ENCODE measurements at places on chromosomes 1 and 21.

DNA sequence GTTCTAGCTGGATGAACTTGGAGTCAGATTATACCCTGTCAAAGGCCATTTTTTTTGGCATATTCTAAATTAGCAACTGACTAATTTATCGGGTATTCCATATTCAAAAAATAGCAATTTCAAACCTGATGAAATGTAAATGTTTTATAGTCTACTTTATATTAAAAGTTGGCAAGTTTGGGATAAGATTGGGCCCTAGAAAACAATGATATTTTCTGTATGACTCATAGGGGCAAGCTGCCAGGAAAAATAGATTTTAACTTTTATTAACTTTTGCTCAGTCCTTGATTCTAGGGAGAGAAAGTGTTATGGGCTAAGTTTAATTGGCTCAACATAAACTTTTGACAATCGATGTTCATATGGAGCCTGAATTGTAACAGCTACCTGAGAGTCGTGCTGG lies 576.9 kb upstream of the B3GALT2 start:
- no peak for DNase-seq

GRCh38 chr1:2232255-2232915 lies 4.3 kb downstream of the SKI start:
- no peak for DNase-seq

DNA sequence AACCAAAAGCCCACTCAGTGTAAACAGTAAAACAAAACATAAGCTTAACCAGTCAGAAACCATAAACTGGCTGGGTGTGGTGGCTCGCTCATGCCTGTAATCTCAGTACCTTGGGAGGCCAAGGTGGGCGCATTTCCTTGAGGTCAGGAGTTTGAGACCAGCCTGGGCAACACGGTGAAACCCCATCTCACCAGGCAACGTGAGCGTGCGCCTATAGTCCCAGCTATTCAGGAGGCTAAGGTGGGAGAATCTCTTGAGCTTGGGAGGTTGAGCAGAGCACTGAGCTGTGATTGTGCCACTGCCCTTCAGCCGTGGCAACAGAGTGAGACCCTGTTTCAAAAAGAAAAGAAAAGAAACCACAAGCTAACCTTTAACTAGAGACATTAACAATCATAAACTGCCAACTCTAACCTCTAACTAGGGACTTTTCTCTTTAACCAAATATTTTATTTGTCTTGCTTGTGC lies 13.1 kb upstream of the PRRC2C start:
- no peak for DNase-seq

- DNase-seq = no peak
Measured at GRCh38 chr1:164755690-164756089, 196.7 kb downstream of the PBX1 start.

GRCh38 chr1:87176514-87176913 lies 152.2 kb upstream of the LMO4 start:
- no peak for DNase-seq

GRCh38 chr1:174964261-174964971 lies 35.3 kb upstream of the CACYBP start:
- peak; percentile 43 for DNase-seq

DNA sequence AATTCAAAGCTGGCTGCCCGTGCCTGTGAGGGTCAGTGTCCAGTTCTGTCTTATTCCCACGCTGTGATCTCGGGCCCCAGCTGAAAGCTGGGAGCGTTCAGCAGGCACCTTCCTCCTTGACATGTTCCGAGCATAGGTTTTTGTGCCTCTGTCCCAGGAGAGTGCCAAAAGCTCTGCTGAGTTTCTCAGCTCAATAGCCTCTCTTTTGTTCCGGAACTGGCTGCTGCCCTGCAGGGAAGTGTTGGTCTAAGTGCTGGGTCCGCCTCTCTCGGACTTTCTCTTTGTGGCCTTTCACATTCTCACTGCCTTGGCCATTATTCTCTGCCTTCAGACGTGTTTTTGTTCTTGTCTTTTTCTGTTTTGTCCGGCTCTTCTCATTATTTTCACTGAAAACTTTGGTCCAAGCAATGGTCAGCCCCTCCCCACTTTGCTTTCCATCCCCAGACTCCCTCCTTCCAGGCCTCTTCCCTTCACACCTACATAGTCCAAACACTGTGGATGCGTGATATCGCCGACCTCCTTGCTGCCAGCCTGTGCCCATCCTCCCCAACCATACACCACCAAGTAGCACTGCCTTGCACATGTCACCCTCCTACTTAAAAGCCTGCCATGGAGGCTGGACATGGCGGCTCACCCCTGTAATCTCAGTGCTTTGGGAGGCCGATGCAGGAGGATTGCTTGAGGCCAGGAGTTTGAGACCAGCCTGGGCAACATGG lies 233.8 kb downstream of the RHOU start:
- no peak for DNase-seq

- no peak for DNase-seq
Measured at GRCh38 chr1:14476170-14476955, 122.1 kb upstream of the KAZN start.

- DNase-seq = no peak
Measured at GRCh38 chr1:154423304-154423987, 18.3 kb downstream of the IL6R start.
